ENCODE measurements at places on chromosomes 11 and 22. TPM values are rescaled to one million over a fixed set of nuclear protein-coding genes. Genes with fewer than 3 reads are reported as not detected.

Gene CRACR2B
- 0.66 TPM for total RNA-seq

Gene OLFML1
- 0.72 TPM for total RNA-seq

Gene OR51E2
- total RNA-seq = 0.22 TPM

Gene C11orf97
- not detected for total RNA-seq

Gene CDC42BPG
- total RNA-seq = 0.22 TPM

Gene SLCO2B1
- 0.66 TPM for total RNA-seq

Gene BLID
- 6.6 TPM for total RNA-seq

Gene NNMT
- 711 TPM for total RNA-seq

Gene SERPIND1
- 0.22 TPM for total RNA-seq

Gene TMEM151A
- 0.88 TPM for total RNA-seq

Gene RIMBP3C
- 0.22 TPM for total RNA-seq

Gene SPON1
- 0.66 TPM for total RNA-seq

Gene TRIM6
- 14.0 TPM for total RNA-seq
